GM23338 (cell line): ENCODE measurements at places on chromosomes 2 and 18. TPM values are rescaled to one million over a fixed set of nuclear protein-coding genes. Genes with fewer than 3 reads are reported as not detected.

Gene VWC2L
- total RNA-seq, result not detected in 2 replicates

Gene RMND5A
- total RNA-seq, result 79.8 and 87.9 TPM in 2 replicates

Gene LINC00305
- total RNA-seq, result not detected in 2 replicates

Gene ACVR1C
- 0.94 and 1.1 TPM in 2 replicates for total RNA-seq

Gene HOXD3
- not detected in 2 replicates for total RNA-seq

Gene C1QL2
- total RNA-seq, result 0.69 and 1.2 TPM in 2 replicates

Gene COL3A1
- total RNA-seq, result 0.17 TPM in 1 of 2 replicates, not detected in the other

Gene PID1
- 2.4 and 4.0 TPM in 2 replicates for total RNA-seq

Gene SLC40A1
- 0.70 TPM in 1 of 2 replicates, not detected in the other for total RNA-seq

Gene COL4A3
- 1.2 and 3.5 TPM in 2 replicates for total RNA-seq

Gene L3MBTL4
- total RNA-seq, result 0.85 and 2.8 TPM in 2 replicates

Gene REG3G
- total RNA-seq, result not detected in 2 replicates

Gene ALKAL2
- total RNA-seq, result 4.5 and 6.4 TPM in 2 replicates

DNA sequence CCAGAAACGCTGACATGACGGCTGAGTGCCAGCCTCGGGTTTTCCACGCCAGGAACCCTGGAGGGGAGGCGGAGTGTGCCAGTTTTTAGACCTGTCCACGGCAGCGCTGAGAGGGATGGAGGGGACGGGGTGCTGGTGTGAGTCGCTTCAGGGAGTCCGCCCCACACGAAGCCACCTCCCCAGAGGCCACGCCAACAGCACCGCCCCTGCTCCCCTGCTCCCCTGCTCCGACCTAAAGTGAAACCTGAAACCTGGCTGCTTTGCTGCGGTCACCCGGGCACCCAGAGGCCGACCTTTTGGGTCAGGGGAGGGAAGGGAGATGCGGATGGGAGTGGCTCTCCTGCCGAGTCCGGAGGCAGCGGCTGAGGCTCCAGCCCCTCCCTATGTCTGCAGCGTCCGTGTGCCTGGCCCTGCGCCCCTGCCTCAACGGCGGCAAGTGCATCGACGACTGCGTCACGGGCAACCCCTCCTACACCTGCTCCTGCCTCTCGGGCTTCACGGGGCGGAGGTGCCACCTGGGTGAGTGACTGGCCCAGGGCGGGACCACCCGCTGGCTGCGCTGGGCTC, 38.1 kb downstream of the SNED1 start:
- H3K27me3 ChIP-seq, result peaks cover 6% of the 10 kb centered on the region
- peaks cover 8% of the 10 kb centered on the region; the same call in 1 of the 2 replicates for H3K4me1 ChIP-seq
- peak; percentile 80 for DNase-seq
- peak overlapping the region; percentile 63 for H3K4me3 ChIP-seq
- H3K27ac ChIP-seq, result no peak overlapping the region
- no peaks in the 10 kb centered on the region for H3K36me3 ChIP-seq

DNA sequence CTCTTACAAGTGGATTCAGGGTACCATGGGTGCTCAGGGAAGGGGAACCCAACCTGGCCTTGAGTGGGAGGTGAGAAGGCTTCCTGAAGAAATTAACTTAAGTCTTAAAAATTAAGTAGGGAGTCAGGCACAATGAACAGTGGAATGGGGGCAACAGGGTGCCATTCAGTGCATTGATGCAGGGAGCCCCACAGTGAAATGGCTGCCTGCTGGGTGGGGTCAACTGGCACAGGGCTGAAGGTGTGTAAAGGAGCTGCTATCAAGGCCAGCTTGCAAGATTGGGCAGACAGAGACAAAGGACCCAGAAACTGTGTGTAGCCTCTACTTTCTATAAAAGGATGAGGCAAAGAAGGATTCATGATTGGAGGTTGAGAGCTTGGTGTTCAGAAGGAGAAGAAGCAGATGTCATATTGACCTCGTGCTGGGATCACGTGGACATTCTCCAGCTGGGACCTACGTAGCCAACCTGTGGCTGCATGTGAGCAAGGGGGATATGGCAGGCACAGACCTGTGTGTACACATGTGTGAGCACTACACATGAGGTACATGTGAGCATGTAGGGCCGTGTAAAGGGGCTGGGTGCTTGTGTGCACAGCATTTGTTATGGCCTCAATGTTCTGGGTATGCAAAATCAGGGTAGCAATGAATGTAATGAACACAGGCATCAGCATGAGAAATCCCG, 209.5 kb upstream of the HAAO start:
- H3K27me3 ChIP-seq, result no peaks in the 10 kb centered on the region
- H3K4me3 ChIP-seq, result no peak overlapping the region
- H3K36me3 ChIP-seq, result no peaks in the 10 kb centered on the region
- no peaks in the 10 kb centered on the region for H3K4me1 ChIP-seq
- DNase-seq, result no peak

DNA sequence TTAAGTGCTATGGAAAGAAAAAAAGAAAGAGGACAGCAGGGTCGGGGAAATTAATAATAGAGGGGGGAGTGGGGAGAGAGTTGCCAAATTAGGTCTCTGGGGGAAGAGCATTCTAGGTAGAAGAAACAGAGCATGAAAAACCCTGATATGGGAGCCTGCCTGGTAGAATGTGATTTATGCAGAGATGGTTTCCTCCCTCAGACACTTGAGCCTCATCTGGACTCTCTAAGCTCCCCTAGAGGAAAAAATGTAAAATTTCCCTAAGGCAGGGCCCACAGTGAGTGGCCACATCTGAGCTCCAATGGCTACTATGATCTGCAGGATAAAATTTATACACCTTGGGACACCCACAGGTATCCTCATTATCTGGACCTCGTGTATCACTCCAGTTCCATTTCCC, 20.6 kb upstream of the EPAS1 start:
- H3K4me1 ChIP-seq, result no peaks in the 10 kb centered on the region
- DNase-seq, result no peak
- no peaks in the 10 kb centered on the region for H3K36me3 ChIP-seq
- H3K27me3 ChIP-seq, result no peaks in the 10 kb centered on the region

DNA sequence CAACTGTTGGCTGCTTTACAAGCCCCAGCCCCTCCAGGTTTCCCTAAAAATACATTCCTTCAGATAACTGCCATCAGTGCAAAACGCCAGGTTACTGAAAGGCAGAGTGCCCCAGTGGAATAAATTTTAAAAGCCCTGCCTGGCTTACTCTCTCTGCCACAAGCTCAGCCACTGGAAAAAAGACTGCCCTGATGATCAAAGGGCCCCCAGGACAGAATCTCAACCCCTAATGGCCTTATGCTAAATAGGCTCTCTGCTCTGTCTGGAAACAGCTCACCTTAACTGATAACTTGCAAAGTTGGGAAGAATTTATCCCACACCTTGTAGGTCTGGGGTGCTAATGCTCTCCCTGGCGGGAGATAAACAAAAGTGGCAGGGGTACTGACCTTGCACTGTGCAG, 33.9 kb downstream of the CFAP53 start:
- H3K27ac ChIP-seq, result no peak overlapping the region
- H3K27me3 ChIP-seq, result no peaks in the 10 kb centered on the region
- no peak overlapping the region for H3K4me3 ChIP-seq
- no peaks in the 10 kb centered on the region for H3K36me3 ChIP-seq
- peak; percentile 17 for DNase-seq

- no peaks in the 10 kb centered on the region for H3K36me3 ChIP-seq
- H3K27ac ChIP-seq, result no peak overlapping the region
- no peak for DNase-seq
- H3K4me3 ChIP-seq, result no peak overlapping the region
- no peaks in the 10 kb centered on the region for H3K27me3 ChIP-seq
Observed at GRCh38 chr18:74244554-74244953, 47.2 kb downstream of the CYB5A start.

DNA sequence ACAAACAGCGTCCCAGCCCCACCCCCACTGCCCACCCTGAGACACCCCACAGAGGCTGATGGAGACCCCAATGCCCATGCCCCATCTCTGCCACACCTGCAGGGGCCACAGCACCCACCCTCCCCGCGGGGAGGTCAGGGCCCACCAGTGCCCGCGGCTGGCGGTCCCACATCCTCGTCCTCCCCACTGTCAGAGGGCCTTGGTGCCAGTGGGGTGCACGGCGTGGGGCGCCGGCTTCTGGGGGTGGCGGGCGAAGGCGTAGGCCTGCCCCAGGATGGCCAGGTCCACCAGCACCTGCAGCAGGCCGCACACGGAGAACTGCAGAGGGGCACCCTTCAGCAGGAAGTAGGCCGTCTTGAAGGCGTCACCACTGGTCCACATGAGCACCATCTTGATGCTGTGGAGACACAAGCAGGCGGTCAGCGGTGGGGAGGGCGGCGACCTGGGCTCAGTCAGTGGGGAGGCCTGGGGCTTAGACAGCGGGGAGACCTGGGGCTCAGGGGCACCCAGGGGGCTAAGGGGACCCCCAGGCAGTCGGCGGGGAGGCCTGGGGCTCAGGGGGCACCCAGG, 47.6 kb downstream of the SLC66A2 start:
- DNase-seq, result no peak
- no peak overlapping the region for H3K4me3 ChIP-seq
- H3K27me3 ChIP-seq, result no peaks in the 10 kb centered on the region

DNA sequence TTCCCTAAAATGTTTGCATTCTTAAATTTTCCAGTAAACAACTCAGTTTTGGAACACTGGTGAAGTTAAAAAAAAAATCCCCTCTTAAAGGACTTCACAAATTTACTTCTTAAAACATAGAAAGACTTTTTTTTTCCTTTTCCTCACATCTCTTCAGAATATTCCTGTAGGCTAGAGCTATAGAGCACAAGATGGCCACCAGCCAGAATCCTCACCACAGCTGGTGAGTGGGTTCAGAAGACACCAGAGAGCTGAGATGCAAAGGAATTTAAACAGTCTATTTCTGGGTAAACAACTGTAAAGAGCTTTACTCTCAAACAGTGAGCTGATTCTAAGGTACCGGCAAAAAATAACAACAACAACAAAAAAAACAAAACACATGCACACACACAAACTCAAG, 252.8 kb downstream of the LRP1B start:
- H3K27me3 ChIP-seq, result no peaks in the 10 kb centered on the region
- peaks cover 10% of the 10 kb centered on the region for H3K4me1 ChIP-seq
- no peak overlapping the region for H3K4me3 ChIP-seq
- no peak overlapping the region for H3K27ac ChIP-seq

DNA sequence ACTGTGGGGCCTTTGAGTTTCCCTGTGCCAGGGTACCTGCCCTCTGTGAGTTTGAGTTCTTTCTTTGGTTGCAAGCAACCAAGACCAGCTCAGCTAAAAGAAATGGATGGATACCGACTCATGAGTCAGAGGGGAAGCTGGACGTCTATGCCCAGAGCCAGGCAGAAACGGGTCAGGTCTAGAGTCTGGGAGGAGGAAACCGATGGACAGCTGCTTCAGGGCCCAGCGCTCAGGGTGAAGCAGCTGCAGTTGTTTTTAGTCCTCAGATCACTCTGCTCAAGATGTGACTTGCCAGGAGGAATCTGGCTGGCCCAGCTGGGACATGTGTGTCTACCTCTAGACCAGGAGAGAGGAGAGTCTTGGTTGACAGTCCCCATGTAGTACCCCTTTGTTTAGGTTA, 10.1 kb upstream of the TYMS start:
- no peaks in the 10 kb centered on the region for H3K4me1 ChIP-seq
- no peaks in the 10 kb centered on the region for H3K27me3 ChIP-seq
- H3K27ac ChIP-seq, result no peak overlapping the region
- H3K4me3 ChIP-seq, result no peak overlapping the region
- no peaks in the 10 kb centered on the region for H3K36me3 ChIP-seq

GRCh38 chr2:69577467-69578197, 65.9 kb downstream of the AAK1 start:
- H3K36me3 ChIP-seq, result no peaks in the 10 kb centered on the region
- no peak overlapping the region for H3K4me3 ChIP-seq
- no peak overlapping the region for H3K27ac ChIP-seq
- H3K27me3 ChIP-seq, result no peaks in the 10 kb centered on the region

GRCh38 chr2:74908748-74909444, 49.5 kb upstream of the POLE4 start:
- peaks cover 9% of the 10 kb centered on the region for H3K27me3 ChIP-seq
- no peaks in the 10 kb centered on the region for H3K36me3 ChIP-seq
- peaks cover 6% of the 10 kb centered on the region; the same call in 1 of the 2 replicates for H3K4me1 ChIP-seq

DNA sequence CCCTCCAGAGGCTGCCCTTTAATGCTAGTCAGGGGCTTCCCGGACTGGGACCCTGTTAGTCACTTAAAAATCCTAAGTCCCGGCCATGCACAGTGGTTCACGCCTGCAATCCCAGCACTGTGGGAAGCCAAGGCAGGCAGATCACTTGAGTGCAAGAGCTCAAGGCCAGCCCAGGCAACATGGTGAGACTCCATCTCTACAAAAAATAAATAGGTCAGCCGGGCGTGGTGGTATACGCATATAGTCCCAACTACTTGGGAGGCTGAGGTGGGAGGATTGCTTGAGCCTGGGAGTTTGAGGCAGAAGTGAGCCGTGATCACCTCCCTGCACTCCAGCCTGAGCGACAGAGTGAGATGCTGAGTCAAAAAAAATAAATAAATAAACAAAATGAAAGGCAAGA, 17.2 kb upstream of the KCNG2 start:
- DNase-seq, result no peak
- no peaks in the 10 kb centered on the region for H3K4me1 ChIP-seq

- no peak overlapping the region for H3K4me3 ChIP-seq
- no peak overlapping the region for H3K27ac ChIP-seq
- no peaks in the 10 kb centered on the region for H3K27me3 ChIP-seq
- 0 out of 2 replicates have a peak, but pooled peaks cover 4% of the 10 kb centered on the region for H3K36me3 ChIP-seq
- H3K4me1 ChIP-seq, result peaks cover 8% of the 10 kb centered on the region
Observed at GRCh38 chr2:63344575-63345284, 243.5 kb downstream of the WDPCP start.

GRCh38 chr2:55395724-55396605, 23.7 kb downstream of the CCDC88A start:
- H3K4me1 ChIP-seq, result peaks cover 3% of the 10 kb centered on the region; the same call in 1 of the 2 replicates
- no peak overlapping the region for H3K4me3 ChIP-seq
- H3K36me3 ChIP-seq, result no peaks in the 10 kb centered on the region
- no peaks in the 10 kb centered on the region for H3K27me3 ChIP-seq
- DNase-seq, result no peak

DNA sequence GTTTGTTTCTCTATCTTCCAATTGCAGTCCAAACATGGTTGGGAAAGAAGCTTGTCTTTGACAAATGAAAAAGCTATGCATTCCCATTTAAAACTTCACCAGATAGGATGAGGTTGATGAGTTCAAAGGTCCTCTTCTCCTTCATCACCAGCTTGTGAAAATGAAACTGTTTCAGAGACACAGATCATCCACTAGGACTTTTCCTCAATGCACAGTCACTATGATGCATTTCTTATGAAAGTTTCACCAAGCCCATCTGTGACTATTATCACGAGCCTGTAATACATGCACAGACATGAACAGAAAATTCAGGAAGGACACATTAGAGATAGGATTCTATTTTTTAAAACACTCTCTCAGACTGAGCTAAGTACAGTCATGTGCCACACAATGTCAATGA, 644.4 kb downstream of the PLCL1 start:
- no peaks in the 10 kb centered on the region for H3K27me3 ChIP-seq
- H3K4me1 ChIP-seq, result no peaks in the 10 kb centered on the region
- H3K36me3 ChIP-seq, result no peaks in the 10 kb centered on the region
- H3K27ac ChIP-seq, result no peak overlapping the region
- H3K4me3 ChIP-seq, result no peak overlapping the region
